H54 (cell line): ENCODE measurements at places on chromosomes 3 and 15.

DNA sequence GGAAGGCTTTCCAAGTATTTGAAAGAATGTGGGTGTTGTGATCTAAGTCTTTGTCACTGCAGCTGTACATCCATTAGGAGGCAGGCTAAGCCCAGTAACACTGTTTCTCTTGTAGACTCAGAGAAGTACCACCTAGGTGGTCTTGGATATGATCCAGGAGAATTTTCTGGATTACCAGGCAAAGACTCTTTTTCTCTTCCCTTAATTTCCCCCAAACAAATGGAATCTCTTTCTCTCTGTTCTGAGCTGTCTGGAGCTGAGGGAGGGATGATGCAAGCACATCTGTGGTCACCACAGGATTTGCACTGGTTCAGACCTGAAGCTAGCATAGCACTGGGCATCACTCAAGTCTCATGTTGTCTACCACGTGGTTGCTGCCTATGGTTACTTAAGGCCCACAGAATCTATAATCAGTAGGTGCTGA, 227.6 kb downstream of the NECTIN3 start:
- DNase-seq = no peak

GRCh38 chr3:138827222-138827621, 7.5 kb downstream of the PIK3CB start:
- DNase-seq = no peak

GRCh38 chr3:2106438-2106837, 7.8 kb downstream of the CNTN4 start:
- no peak for DNase-seq

- DNase-seq = peak; percentile 14
These were observed 299.5 kb downstream of the GAP43 start for GRCh38 chr3:115922681-115923347.

DNA sequence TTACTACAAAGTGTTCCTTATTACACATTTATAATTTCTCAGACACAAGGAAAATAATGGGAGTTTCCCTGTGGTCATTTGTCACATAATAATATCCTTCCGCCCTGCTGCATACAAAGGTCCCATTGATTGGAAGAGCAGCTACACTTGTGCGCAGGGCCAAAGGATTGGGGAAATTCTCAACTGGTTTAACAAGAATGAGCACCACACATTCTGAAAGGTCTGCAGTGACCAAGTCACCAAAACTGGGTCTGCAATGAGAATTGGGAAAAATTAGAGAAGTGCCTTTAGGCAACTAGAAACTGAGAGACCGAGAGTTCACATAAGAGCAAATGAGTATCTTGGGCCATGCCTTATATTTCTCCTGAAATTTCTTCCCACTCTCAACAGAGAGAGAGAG, 98.2 kb upstream of the NR2F2 start:
- DNase-seq = no peak

DNA sequence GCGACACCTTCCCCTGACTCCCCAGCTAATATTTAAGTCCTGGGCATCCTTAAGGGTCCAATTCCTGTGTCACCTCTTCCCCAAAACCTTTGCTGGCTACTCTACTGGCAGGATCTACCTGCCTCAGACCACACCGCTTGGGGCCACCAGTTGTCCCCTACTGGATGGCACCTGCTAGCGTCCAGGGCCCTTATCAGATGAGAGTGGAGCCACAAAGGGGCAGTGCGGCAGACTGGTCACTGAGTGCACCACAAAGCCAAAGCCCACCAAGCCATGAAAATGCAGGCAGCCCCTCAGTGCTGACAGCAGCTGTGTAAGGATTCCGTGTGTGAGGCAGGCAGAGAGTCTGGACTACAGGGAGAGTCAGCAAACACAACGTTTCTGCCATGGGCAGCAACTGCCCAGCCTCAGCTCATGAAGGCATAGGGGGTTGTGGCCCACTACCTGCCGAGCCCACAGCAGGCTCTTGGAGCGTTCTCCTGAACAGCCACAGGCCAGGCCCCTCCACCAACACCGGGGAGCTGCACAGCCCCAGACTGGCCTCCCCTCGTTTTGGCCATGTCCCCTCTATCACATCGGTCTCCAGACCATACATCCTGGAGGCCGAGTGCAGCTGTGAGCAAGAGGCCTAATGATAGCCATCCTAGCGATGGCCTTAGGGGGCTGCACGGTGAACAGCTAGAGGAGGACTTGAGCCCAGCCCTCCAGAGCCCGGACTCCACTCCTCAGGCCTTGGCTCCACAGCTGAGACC, 32.3 kb downstream of the ALDH1L1 start:
- DNase-seq = no peak
